CD4-positive, alpha-beta T cell treated with Interferon gamma for 1 hour (primary cell): ENCODE measurements at places on chromosomes 13 and 19.

DNA sequence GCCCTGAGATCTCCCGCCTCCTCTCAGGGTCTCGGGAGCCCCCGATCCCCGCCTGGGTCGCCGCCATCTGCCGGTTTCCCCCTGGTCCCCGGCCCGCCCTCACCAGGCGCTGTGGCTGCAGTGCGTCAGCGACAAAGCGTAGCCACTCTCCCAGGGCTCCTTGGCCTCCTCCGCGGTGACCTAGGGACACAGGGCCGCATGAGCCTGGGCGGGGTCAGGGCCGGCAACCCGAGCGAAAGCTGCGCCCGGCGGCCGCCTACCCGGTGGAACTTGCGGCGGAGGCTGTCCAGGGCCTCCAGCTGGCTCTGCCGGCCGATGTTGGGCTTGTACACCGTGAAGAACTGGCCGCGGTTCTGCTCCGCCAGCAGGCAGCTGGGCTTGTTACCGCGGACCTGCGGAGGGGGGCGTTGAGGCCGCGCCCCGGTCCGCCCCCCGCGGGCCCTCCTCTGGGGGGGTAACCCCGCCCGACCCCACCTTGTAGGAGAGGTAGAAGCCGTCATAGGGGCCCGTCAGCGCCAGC is 5.3 kb downstream of the GPX4 start:
- DNase-seq = no peak

DNA sequence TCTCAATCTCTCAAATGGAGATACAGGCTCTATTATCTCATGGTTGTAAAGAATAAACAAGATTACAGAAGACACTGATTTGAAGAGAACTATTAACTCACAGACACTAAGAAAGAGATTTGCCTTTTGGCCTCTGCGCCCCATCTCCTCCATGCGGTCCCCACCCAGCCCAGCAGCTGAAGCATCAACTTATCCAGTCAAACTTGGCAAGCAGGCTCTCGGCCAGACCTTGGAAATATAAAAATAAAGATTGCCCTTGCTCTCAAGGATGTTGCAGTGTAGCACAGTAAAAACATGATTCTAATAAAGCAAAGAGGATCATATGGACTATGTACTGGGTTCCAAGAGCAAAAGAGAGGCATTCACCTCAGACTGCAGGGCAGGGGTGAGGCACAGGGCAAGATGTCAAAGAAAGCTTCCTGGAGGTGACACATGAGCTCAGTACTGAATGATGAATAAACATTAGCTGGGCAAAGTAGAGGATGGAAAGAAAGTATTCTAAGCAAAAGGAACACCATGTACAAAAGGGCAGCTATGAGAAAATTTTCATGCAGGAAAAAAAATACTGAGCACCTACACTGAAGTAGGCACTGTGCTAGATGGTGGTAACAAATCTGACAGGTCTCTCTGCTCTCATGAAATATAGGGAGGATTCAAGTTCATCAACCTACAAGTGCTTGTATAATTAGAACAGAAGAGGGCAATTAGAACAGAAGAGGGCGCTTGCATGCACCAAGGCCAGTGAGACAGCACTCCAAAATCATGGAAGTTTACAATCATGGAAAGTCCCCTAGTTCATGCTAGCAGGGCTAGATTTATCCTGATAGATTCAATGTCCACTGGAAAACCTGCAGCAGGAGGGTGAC is 85.0 kb downstream of the SACS start:
- DNase-seq = no peak

- no peak for DNase-seq
These were observed 10.3 kb upstream of the ZNF492 start for GRCh38 chr19:22623841-22624221.

- DNase-seq = no peak
These were observed 5.4 kb downstream of the COL4A2 start for GRCh38 chr13:110312339-110313031.

GRCh38 chr13:25709088-25709487 is 337.3 kb downstream of the ATP8A2 start:
- no peak for DNase-seq

DNA sequence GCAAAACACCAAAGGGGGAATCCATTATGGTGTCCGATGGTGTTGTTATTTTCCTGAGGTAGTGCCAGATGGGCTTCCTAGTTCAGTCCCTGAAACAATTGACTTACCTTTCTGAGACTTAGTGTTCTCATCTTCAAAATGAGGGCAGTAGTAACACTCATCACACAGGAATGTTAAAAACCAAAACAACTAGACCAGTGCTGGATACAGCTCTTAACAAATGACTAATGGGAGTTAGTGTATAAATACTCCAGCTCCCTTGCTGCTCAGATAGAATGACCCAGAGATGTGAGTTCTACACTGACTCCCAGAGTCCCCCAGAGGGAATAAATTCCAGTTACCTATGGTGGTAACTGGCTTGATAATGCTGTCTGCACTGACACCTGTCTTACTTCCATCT is 49.9 kb downstream of the MBD3L2B start:
- no peak for DNase-seq

DNA sequence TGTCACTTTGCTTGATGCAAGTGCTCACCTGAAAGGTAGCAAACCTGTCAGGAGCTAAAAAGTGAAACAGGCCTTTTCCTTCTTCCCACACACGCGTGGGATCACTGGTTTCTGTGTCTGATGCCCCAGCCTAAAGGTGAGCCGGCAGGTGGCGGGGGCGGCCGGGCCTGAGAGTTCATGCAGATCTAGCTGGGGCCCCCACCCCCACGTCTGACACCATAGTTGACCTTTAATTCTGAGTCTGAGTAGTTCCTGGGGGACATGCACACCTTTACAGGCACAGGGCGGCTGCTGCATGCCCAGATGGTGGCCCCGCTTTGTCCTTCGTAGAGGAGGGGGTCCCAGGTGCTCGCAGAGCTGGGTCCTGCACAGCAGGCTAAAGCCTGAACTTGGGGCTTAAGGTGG is 345.3 kb downstream of the TEX29 start:
- DNase-seq = no peak

- no peak for DNase-seq
These were observed 16.1 kb upstream of the SACS start for GRCh38 chr13:23449398-23450162.

GRCh38 chr19:37988758-37989635 is 82.0 kb downstream of the SIPA1L3 start:
- DNase-seq = no peak

GRCh38 chr13:20519875-20520274 is 5.8 kb downstream of the CRYL1 start:
- no peak for DNase-seq

DNA sequence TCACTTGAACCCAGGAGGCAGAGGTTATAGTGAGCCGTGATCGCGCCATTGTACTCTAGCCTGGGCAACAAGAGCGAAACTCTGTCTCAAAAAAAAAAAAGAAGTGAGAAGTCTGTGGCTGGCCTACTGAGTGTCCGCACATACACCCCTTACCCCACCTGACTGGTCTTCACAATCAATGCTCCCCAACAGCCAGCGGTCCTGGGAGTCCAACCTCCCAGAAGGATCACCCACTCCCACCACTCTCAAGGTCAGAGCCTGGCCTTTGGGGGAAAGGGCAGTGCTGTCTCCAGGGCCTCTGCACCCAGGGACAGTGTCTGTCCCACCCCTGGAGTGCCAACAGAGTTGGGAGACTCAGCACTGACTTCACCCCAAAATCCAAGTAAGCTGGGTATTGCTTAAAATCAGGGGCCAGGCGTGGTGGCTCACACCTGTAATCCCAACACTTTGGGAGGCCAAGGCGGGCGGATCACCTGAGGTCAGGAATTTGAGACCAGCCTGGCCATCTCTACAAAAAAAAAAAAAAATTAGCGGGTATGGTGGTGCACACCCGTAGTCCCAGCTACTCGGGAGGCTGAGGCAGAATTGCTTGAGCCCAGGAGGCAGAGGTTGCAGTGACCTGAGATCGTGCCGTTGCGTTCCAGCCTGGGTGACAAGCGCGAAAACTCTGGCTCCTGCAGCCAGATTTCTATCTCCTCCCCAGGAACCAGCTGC is 2.3 kb upstream of the CD320 start:
- DNase-seq = no peak

GRCh38 chr19:2524840-2525723 is 49.2 kb downstream of the GADD45B start:
- DNase-seq = no peak

GRCh38 chr13:75704927-75705288 is 68.8 kb downstream of the LMO7 start:
- no peak for DNase-seq

- DNase-seq = peak; percentile 76
These were observed 64.8 kb upstream of the GPR183 start for GRCh38 chr13:99371956-99372355.

DNA sequence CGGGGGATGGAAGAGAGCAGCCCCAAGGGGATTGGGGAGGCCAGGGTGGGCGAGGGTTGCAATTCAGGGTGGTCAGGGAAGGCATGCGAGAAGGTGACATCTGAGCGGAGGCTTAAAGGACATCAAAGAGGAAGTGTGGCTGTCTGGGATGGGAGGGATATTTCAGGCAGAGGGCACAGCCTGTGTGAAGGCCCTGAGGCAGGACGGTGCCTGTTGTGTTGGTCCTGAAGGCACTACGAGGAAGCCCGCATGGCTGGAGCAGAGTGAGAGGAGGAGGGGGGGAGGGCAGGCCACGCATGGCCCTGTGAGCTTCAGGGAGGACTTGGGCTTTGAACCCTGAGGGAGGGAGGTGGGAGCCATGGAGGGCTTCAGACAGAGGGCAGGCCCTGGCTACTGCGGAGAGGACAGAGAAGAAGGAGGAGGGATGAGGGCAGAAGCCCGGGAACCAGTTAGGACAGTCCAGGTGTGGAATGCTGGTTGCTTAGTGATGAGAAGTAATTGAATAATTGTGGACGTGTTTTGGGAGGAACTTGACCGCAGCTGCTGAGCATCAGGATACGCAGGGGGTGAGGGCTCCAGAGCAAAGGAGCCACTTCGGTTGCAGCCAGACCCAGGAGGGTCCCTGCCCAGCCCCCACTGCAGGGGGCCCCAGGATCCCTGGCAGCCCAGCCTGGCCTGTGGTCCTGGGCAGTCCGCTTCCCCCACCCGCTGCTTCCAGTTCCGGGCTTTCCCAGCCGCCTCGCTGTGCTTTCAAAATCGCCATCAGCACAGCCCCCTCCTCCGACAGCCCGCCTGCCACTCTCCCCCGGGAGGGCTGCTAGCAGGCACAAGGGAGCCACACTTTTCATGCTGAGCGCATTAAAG is 6.2 kb downstream of the TLE6 start:
- DNase-seq = no peak

DNA sequence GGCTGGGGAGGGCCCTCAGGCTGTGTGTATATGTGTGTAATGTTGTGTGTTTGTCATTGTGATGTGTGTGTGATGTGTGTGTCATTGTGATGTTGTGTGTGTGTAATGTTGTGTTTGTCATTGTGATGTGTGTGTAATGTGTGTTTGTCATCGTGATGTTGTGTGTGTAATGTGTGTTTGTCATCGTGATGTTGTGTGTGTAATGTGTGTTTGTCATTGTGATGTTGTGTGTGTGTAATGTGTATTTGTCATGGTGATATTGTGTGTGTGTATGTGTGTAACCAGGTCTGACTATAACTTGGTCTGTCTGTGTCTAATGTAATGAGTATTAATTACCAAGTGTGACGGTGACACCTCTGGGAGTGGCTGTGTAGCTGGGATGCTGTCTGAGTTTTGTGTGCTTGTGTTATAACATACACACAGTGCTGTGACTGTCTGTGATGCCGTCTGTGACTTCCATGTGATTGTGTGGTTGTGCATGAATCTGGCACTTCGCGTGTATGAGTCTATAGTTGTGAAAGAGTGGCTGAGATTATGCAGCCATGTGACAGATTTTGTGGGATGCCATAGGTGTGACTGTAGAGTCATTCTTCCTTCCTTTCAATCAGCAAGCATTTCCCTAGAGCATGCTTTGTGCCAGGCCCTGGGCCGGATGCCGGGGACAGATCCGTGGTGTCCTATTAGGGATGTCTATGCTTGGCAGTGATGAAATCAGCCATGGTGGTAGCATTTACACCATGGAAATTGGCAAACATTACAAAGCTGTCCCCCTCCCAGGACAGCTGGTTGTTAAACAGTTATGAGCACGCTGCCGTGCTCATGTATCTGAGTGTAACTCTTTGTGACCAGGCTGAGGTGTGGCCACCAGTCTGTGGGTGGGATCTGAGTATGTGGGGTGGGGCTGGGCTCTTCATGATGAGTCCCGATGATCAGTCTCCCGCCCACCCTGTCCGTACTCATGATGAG is 6.4 kb downstream of the TNFSF14 start:
- peak; percentile 48 for DNase-seq

GRCh38 chr19:39558624-39559117 is 18.7 kb upstream of the EID2 start:
- no peak for DNase-seq

DNA sequence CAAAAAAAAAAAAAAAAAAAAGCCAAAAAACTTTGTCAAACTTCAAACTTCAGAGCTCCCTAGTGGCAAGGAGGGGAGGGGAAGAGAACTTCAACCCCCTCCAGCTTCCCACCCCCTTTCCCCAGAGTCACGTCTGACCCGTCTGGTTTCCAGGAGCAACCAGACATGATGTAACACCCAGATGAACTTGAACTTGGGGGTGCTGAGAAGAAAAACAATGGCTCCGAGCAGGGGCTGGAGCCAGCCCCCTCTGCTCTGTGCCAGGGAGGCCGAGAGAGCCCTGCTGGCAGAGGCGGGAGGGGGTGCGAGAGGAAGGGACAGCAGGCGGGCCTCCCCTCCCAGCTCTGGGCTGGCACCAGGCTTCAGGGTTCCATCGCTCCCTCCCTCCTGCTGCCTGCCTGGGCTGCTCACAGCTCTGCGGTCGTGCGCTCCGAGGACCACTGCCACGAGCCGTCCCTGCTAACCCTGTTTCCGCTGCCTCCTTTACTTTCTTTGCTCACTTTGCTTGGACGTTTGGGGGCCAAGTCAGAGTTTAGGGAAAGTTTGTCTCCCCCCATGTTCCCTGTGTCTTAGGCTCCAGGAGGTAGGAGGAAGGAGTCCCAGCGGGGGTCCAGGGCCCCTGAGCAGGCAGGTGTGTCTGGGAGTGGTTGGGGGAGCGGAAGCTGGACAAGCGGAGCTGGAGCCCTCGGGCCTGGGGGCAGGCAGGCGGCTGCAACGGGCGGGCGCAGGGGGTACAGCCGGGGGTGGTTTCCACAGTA is 11.1 kb downstream of the LYL1 start:
- DNase-seq = no peak

DNA sequence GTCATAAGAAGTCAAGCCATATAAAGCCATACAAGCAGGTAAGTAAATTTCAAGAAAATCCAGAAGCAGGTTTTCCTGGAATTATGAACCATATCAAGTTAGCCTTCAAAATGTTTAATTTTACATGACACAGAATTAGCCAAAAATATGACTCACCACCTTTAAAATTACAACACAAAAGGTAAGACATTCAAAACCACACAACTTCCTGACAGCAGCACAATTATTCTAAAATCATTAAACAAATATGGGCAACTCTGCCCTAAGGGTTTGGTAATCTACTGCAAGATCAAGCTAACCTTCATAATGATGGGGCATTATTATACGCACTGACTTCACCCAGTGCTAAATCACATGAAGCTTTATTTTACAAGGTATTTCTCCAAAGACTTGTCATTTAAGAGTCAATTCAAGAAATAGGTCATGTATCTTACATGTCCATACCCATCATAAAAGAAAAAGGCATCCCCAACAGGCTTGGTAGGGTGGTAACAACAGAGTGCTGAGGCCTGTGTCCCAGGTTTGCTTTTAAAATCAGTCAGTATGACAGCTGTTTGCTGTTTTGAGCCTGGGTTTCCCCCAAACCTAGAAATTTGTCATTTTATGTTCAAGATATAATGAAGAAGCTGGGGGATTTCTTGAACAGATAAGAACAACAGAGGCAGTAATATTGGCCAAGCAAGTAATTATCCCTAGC is 15.2 kb downstream of the RCBTB1 start:
- no peak for DNase-seq
